ENCODE measurements at places on chromosomes 1 and 21.
A peak's percentile ranks its signal among the peaks of the same experiment; 100 is the strongest.

DNA sequence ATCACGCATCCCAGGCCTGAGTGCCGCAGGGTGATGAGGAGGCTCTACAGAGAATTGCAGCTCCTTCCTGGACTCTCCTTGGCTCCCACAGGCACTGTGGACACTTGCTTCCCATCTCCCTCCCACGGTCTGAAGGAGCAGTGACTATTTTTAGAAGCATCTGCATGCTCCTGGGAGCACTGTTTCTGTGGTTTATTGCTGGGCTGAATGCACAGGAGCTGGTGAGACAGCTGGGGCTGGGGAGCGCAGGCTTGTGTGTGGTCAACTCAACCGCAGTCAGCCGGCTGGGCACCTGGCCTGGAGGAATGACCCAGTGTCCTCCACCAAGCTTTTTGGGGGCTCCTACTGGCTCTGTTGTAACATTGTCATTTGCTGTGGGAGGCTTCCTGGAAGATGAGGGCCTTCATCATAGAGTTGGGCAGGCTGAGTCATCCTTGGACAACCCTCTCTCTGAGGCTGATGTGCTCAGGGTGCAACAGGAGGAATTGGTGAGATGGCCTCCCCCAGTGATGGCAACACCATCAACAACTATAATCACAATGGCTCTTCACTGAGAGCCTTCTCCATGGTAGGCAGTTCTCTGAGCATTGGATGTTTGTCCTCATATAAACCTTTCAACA is 1.7 kb downstream of the NFASC start:
- no peak for DNase-seq

DNA sequence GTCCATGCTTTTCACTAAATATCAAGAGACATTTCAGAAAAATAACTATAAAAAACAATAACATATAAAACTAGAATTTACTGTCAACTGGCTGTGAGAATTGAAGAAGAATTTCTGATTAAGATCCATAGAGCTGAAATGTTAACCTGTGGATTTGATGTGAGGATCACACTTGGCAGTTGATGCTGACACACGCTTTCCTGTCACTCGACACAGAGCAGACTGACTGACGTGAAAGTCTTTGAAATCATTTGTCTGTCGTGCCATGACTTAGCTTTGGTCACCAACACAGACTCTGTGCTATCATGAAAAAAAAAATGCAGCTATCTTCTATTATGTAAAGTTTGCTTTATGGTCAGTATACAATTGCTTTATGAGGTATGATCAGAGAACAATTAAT is 706.0 kb upstream of the ZP4 start:
- DNase-seq: no peak

GRCh38 chr1:172547071-172547470 is 14.1 kb downstream of the SUCO start:
- no peak for DNase-seq

DNA sequence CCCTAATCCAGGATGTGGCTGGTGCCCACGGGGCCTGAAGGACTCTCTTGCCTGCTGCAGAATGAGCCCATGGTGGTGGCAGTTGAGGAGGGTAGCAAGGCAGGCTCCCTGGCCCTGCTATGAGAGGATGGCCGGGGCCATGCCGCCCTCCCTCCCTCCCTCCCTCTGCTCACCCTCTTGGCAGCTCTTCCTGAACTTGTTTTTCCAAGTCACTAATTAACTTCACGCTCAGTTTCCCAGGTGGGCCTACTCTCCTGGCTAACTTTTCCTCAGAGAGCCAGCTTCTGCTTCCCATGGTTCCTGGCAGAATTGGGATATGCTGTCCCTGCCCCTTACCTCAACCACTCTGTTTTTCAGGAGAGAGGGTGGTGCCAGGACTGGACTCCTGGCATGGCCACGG is 10.2 kb downstream of the KCNC4 start:
- no peak for DNase-seq

DNA sequence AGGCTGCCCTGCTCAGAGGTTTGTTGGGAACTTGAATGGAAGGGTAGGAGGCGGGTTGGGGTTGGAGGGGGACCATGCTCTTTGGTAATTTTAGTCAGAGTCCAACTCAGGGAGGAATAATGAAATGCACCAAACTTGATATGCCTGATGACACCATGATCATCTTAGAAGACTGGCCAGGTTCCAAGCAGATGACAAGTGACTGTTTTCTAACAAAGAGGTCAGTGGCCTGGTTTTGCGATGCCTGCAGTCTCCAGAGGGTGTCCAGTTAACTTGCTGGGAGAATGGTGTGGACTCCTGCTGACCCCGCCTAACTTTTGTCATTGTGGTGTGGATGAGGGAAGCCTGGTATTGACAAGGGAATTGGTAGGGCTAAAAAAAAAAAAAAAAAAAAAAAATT is 12.4 kb downstream of the VANGL1 start:
- no peak for DNase-seq

GRCh38 chr1:26041401-26041800 is 4.5 kb downstream of the SLC30A2 start:
- no peak for DNase-seq

DNA sequence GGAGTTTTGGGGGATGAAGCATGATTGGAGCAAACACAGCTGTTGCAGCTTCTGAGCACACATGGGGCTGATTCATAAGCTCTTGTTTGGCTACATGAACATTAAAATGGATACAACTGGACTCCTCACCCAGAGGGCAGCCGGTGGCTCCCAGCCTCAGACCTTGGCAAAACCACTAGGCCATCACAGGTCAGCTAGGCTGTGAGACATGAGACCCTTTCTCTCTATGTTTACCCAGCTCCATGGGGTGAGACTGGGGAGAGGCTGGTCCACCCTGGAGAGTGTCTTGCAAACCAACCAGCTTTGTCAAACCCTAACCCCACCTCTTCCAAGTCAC is 388.7 kb downstream of the PTPRU start:
- no peak for DNase-seq

DNA sequence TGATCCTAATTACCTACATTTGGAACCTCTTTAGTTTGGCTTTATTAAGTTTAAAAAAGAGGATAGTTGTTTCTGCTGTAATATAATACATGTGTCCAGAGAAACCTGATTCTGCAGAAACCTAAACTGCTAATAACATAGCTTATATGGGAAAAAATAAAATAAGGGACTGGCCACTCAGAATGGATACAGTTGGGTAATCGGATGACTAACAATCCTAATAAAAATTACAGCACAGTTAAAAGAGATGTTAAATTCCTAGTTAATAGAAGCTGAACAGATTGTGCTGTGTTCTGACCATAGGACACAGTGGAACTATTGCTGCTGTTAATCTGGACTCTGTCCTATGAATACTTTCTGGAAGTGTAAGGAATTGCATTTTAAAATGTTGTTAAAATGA is 16.0 kb downstream of the ARV1 start:
- no peak for DNase-seq

DNA sequence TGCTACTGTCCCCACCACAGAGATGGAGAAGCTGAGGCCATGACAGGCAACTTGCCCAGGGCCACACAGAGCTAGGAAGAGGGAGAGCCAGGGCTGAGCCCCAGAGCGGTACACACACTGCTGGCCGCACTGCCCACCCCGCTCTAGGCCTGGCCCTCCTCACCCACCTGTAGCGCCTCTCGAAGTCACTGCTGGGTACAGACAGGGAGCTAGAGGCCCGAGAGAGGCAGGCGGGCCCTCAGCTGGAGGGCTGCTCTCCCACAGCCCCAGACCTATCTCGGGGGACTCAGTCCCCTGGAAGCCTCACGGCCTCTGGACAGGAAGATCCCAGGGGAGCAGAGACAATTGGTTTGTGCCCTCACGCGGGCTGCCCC is 17.3 kb upstream of the PLEKHG5 start:
- no peak for DNase-seq

GRCh38 chr1:231248778-231249177 is 7.8 kb downstream of the GNPAT start:
- DNase-seq: no peak

DNA sequence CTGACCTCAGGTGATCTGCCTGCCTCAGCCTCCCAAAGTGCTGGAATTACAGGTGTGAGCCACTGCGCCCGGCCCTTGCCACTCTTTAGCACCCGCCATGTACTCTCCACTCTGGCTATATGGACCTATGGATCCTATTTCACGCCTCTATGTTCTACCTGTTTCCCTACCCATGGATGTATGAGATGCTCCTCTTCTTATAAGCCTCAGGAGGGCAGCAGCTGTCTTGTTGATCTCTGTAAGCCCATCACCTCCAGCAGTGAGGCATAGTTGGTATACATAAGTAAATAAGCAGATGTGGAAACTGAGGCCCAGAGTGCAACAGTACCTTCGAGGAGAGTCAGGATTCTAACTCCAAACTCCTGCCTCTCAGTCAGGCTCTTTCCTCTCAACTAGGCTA is 24.7 kb upstream of the ARTN start:
- peak; percentile 27 for DNase-seq

Measured in NCI-H1417 (cell line).